H1 (cell line): ENCODE measurements at places on chromosomes 13 and 19. TPM values are rescaled to one million over a fixed set of nuclear protein-coding genes. Genes with fewer than 3 reads are reported as not detected.

The ICAM4 gene
- total RNA-seq = 1.3 and 1.5 TPM in 2 replicates

The FBXO46 gene
- total RNA-seq = 38.9 and 42.3 TPM in 2 replicates

The ZNF583 gene
- total RNA-seq = 2.6 and 2.8 TPM in 2 replicates

The BRME1 gene
- total RNA-seq = 4.6 and 4.7 TPM in 2 replicates

The CIRBP gene
- total RNA-seq = 175 TPM in 2 replicates

The PSG5 gene
- not detected in 2 replicates for total RNA-seq

The ZNF256 gene
- 13.5 and 14.2 TPM in 2 replicates for total RNA-seq

The IRGC gene
- not detected in 2 replicates for total RNA-seq

The CGB1 gene
- not detected in 2 replicates for total RNA-seq

The TUBB4A gene
- 21.2 and 30.4 TPM in 2 replicates for total RNA-seq

The NRTN gene
- total RNA-seq = 4.6 and 5.3 TPM in 2 replicates

- no peaks in the 10 kb centered on the region for H3K27me3 ChIP-seq
- no peak overlapping the region for H3K27ac ChIP-seq
- no peak for DNase-seq
These were observed 39.9 kb downstream of the DPRX start for GRCh38 chr19:53671663-53672062.

- H3K4me1 ChIP-seq = no peaks in the 10 kb centered on the region
- no peak for DNase-seq
- no peak overlapping the region for H3K27ac ChIP-seq
- H3K4me3 ChIP-seq = no peak overlapping the region
- H3K27me3 ChIP-seq = no peaks in the 10 kb centered on the region
- peaks cover 15% of the 10 kb centered on the region for H3K36me3 ChIP-seq
These were observed 4.1 kb downstream of the ALG11 start for GRCh38 chr13:52016296-52016695.

DNA sequence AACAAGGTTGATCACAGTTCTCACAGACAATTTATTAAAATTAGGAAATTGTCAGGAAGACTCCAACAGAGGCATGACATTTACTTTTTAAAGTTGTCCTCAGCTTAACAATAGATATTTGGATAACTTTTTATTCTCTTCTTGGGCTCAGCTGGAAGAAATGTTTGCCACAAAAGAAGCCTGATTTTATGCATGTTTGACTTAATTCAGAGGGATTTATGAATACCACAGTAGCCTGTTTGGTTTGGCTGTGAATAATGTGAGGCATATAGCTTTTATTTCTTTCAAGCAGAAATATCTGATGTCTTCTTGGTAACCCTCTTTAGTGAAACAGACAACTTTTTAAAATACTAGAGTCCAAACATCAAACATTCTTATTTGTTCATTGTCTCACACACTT is 1464.5 kb upstream of the SLC10A2 start:
- H3K36me3 ChIP-seq = no peaks in the 10 kb centered on the region
- H3K27me3 ChIP-seq = no peaks in the 10 kb centered on the region
- H3K4me1 ChIP-seq = peaks cover 3% of the 10 kb centered on the region
- no peak for DNase-seq

- H3K27me3 ChIP-seq = no peaks in the 10 kb centered on the region
- H3K27ac ChIP-seq = peak overlapping the region; percentile 26; the same call in 1 of the 2 replicates
- H3K4me3 ChIP-seq = peak overlapping the region; percentile 64
- H3K4me1 ChIP-seq = peaks cover 8% of the 10 kb centered on the region; the same call in 1 of the 2 replicates
- no peak for DNase-seq
These were observed 8.9 kb downstream of the RTBDN start for GRCh38 chr19:12825254-12826131.

DNA sequence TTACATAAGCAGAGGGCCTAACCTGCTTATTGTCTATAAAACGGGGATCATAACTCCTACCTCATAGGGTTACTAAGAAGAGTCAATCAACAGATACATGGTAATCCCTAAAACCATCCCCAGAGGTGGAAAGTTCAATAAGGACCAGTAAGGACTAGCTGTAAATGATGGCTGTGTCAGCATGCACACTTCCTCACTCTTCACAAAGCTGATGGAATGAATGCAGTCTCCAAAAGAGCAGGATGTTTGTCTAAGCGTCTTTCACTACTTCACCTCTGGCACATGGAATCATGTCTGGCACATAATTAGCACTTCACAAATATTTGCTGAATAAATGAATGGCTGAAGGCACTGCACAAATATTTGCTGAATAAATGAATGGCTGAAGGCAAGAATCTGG is 134.2 kb downstream of the MIPEP start:
- no peak for DNase-seq
- H3K27me3 ChIP-seq = no peaks in the 10 kb centered on the region
- no peak overlapping the region for H3K4me3 ChIP-seq
- no peak overlapping the region; the same call in 1 of the 2 replicates for H3K27ac ChIP-seq
- H3K36me3 ChIP-seq = no peaks in the 10 kb centered on the region

DNA sequence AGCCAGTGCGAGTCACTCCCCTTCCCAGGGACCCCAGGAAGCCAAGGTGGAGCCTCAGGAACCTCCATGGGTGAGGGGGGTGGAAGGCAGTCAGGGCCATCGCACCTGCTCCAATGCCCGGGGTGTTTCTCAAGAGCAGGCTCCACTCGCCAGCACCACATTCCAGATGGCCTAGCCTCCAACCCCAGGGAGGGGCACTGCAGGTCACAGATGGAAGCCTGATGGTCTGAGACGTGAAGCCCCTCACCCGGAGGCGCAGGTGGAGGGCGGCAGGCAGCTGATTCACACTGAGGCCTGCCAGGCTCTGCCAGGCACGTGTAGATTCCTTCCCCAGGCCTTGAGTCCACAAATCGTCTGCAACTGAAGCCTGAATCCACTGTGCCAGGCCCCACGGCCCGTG is 23.0 kb upstream of the ISYNA1 start:
- H3K27ac ChIP-seq = no peak overlapping the region
- 0 out of 2 replicates have a peak, but pooled peaks cover 4% of the 10 kb centered on the region for H3K36me3 ChIP-seq
- DNase-seq = no peak
- H3K27me3 ChIP-seq = no peaks in the 10 kb centered on the region
- no peak overlapping the region for H3K4me3 ChIP-seq
- H3K4me1 ChIP-seq = no peaks in the 10 kb centered on the region

DNA sequence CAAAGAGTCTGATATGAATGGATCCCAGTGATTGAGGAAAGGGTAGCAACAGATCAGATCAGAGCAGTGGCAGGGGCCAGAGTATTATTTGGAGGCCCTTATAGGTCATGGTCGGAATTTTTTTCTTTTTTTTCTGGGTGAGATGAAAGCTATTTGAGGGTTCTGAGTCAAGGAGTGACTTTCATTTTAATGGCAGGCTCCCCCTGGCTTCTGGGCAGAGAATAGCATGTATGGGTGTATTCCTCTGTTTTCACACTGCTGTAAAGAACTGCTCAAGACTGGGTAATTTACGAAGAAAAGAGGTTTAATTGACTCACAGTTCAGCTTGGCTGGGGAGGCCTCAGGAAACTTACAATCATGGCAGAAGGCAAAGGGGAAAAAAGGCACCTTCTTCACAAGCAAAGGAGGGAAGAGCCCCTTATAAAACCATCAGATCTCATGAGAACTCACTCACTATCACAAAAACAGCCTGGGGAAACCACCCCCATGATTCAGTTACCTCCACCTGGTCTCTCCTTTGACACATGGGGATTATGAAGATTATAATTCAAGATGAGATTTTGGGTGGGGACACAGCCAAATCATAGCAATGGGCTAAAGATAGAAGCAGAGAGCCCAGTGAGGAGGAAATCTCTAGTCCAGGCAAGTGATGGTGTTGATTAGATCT is 3.0 kb upstream of the SLC6A16 start:
- no peaks in the 10 kb centered on the region for H3K4me1 ChIP-seq
- H3K27ac ChIP-seq = no peak overlapping the region

GRCh38 chr19:18107235-18107634 is 9.7 kb downstream of the MAST3 start:
- no peaks in the 10 kb centered on the region for H3K36me3 ChIP-seq
- no peaks in the 10 kb centered on the region for H3K27me3 ChIP-seq
- H3K4me3 ChIP-seq = no peak overlapping the region
- H3K4me1 ChIP-seq = peaks cover 12% of the 10 kb centered on the region
- no peak for DNase-seq
- no peak overlapping the region for H3K27ac ChIP-seq

DNA sequence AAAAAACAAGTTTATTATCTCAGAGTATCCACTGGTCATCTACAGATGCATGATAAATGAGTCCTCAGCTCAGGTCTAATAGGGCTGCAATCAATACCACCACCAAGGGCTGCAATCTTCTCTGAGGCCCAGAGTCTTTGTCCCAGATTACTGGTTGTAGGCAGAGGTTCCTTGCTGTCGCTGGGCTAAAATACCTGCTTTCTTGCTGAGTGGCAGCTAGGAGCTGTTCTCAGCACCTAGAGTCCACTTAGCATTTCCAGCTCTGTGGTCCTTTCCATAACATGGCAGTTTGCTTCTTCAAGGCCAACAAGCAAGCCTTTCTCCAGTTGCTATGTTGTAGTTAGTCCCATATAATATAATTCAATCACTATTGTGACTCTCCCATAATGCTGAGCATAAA is 351.3 kb downstream of the SLITRK1 start:
- peaks cover 2% of the 10 kb centered on the region for H3K4me1 ChIP-seq
- no peaks in the 10 kb centered on the region for H3K27me3 ChIP-seq
- no peak overlapping the region for H3K4me3 ChIP-seq
- H3K36me3 ChIP-seq = no peaks in the 10 kb centered on the region

DNA sequence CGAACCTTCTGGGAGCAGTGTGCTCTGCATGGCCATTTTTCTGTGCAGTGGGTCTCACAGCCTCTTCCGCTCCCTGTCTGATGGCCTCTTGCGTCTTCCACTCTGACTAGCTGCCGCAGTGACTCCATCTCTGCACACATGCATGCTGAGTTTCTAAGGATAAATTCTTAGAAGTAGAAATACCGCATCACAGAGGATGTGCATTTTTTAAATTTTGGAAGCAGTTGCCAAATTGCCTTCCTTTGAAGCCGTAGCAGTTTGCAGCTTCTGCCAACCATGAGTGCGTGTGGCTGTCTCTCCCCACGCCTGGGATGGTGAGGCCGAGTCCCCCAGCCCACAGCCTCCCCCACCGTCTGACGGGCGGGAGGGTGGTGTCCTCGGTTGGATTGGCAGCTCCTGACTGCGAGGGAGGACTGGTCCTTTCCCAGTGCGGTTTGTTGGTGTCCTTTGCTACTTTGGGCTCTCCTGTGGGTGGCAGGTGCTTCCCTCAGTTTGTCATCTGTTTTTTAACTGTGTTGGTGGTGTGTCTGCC is 9.8 kb downstream of the FZR1 start:
- H3K4me3 ChIP-seq = no peak overlapping the region
- no peaks in the 10 kb centered on the region for H3K36me3 ChIP-seq
- H3K4me1 ChIP-seq = peaks cover 19% of the 10 kb centered on the region
- DNase-seq = no peak

DNA sequence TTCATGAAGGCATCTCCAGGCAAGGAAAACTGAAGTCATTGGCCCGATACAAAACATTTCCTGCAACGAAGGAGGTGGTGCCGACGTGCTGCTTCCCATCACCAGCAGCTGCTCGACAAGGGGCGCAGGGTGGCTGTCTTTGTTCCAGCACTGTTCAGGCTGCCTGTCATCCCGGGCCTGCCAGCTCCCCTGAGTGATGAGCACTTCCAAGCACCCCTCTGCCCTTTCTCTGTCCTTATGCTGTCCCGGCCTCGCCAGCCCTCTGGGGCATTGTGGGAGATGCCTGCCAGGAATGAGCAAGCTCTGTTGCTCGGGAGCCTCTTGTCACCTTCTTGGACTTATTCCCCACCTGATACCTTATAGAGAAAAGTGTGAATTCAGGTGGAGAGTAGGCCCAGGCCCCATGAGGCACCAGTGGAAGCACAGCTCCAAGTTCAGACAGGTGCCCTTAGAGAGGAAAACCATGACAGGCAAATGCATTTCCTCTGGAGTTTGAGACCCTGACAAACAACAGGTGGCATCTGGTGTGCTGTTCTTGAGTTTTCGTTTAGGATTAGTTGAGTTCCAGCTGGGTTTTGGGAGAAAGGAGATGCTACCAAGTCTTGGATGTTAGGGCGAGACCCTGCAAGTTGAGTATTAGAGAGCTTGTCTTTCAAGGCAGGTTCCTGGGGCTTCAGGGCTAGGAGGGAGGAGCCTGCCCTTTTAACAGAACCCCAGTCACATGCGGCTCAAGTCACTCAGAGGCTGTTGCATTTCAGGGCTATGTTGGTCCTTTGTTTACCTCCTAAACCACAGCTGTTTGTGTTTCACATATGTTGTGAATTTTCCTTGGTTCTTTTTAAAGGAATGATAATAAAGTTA is 21.4 kb downstream of the BBC3 start:
- H3K27me3 ChIP-seq = no peaks in the 10 kb centered on the region
- H3K4me1 ChIP-seq = peaks cover 8% of the 10 kb centered on the region; the same call in 1 of the 2 replicates
- no peak overlapping the region for H3K4me3 ChIP-seq
- peaks cover 41% of the 10 kb centered on the region for H3K36me3 ChIP-seq
- H3K27ac ChIP-seq = peak overlapping the region; percentile 51; the same call in 1 of the 2 replicates

GRCh38 chr19:44202470-44202869 is 9.9 kb upstream of the ZNF227 start:
- H3K4me1 ChIP-seq = no peaks in the 10 kb centered on the region
- no peak overlapping the region for H3K4me3 ChIP-seq
- H3K27ac ChIP-seq = no peak overlapping the region
- no peaks in the 10 kb centered on the region for H3K27me3 ChIP-seq
- no peak for DNase-seq
- H3K36me3 ChIP-seq = no peaks in the 10 kb centered on the region

GRCh38 chr19:53994811-53995210 is 3.4 kb downstream of the CACNG6 start:
- H3K27me3 ChIP-seq = peaks cover 2% of the 10 kb centered on the region
- H3K36me3 ChIP-seq = no peaks in the 10 kb centered on the region
- peaks cover 4% of the 10 kb centered on the region for H3K4me1 ChIP-seq
- no peak for DNase-seq
- no peak overlapping the region for H3K4me3 ChIP-seq

- no peaks in the 10 kb centered on the region for H3K27me3 ChIP-seq
- no peak overlapping the region for H3K4me3 ChIP-seq
- DNase-seq = no peak
- no peaks in the 10 kb centered on the region for H3K36me3 ChIP-seq
These were observed 55.1 kb upstream of the NBEA start for GRCh38 chr13:34886987-34887386.

DNA sequence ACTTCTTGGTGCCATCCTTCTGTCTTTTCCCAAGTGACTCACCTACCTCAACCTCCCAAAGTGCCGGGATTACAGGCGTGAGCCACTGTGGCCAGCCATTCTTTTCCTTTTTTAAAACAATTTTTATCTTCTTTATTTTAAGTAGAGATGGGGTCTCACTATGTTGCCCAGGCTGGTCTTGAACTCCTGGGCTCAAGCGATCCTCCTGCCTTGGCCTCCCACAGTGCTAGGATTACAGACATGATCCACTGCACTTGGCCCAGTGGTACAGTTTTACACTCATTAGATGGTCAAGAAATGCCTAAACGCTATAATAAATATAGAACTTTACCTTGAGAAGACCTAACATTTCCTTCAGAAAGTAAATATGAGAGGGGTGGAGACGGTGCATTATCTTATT is 24.5 kb downstream of the GP6 start:
- H3K4me1 ChIP-seq = no peaks in the 10 kb centered on the region; the same call in 1 of the 2 replicates
- no peak overlapping the region for H3K27ac ChIP-seq
- no peaks in the 10 kb centered on the region for H3K27me3 ChIP-seq
- no peak for DNase-seq
- no peak overlapping the region for H3K4me3 ChIP-seq
- no peaks in the 10 kb centered on the region for H3K36me3 ChIP-seq
